HepG2 (cell line): ENCODE measurements at places on chromosomes 1 and 21.

GRCh38 chr1:219412772-219413171 lies 200.1 kb downstream of the ZC3H11B start:
- DNase-seq, result no peak

- no peak for DNase-seq
Measured at GRCh38 chr1:246828818-246829217, 102.9 kb downstream of the AHCTF1 start.

- no peak for DNase-seq
Measured at GRCh38 chr1:170776252-170776651, 112.3 kb downstream of the PRRX1 start.

- peak; percentile 77 for DNase-seq
Measured at GRCh38 chr1:26771643-26772321, 16.0 kb upstream of the PIGV start.

DNA sequence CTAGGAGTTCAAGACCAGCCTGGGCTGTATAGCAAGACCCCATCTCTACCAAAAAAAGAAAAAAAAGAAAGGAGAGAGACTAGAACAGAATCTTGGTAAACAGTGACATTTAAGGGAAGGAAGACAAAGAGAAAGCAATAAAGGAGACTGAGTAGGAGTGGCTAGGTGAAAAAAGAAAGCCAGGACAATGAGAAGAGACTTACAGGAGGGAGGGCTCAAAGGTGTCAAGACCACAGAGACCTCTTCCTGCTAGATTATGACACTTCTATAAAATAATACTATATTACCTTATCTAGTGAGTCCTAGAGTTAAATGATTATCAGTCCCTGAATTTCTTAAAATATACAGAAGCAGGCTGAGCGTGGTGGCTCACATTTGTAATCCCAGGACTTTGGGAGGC lies 10.1 kb upstream of the EPRS1 start:
- DNase-seq, result no peak

DNA sequence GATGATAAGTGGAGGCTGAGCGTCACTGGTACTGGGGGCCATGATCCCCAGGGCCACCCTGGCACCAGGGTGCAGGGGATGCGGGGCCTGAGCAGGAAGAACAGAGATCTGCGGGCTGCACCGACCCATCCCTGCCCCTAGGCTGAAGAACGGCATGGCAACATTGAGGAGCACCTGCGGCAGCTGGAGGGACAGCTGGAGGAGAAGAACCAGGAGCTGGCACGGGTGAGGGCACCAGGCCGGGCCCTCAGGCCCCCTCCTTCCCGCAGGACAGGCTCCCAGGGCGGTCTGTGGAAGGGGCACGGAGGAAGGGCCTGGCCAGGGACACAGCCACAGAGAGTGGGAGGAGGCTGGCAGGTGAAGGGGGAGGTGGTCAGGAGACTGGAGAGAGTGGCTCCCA lies 21.8 kb downstream of the PPFIA4 start:
- no peak for DNase-seq

GRCh38 chr1:91349524-91349923 lies 55.1 kb downstream of the HFM1 start:
- DNase-seq, result no peak

DNA sequence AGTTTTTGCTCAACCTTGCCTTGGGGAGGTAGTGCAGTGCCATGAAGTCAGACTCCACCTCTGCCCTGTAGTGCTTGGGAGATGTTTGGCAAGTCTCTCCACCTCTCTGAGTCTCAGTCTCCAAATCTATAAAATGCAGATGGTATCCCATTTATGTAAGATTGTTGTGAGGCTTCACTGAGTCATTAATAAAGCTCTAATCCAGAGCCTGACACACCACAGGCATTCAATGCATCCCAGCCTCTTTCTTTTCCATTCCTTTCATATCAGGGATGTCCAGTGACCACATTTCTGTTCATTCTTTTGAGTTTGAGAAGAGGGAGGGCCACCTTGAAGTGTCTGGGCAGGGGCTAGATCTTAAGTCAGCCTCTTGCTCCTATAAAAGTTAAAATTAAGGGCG lies 37.6 kb upstream of the LMO4 start:
- DNase-seq, result no peak
